ENCODE measurements at places on chromosomes 7 and 10.

DNA sequence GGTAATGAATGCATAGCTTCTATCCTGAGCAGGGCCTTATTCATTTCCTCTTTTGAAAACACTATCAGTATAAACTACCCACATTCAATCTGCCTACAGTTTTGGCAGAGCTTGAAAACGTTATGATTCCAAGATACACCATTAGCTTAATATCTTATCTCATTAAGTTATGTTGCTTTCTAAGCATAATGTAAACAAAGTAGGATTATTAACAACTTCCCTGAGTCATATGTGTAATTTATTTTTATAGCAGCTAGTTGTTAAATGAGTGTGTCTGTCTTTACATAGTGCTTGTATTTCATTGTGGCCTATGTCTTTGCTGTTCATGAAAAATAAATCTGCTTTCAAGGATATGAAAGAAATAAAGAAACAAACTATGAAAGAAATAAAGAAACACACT is 106.2 kb upstream of the DLX6 start:
- no peak for DNase-seq

GRCh38 chr10:72008096-72008981 is 44.1 kb downstream of the CHST3 start:
- no peak for DNase-seq

- no peak for DNase-seq
Measured at GRCh38 chr10:110643653-110644597, at the start of gene RBM20. RBM20 (plus strand) TSS chr10:110644336; CDS start chr10:110644455, 119 bp downstream.

GRCh38 chr10:34236931-34237330 is 578.2 kb downstream of the PARD3 start:
- DNase-seq = no peak

GRCh38 chr10:125123476-125124114 is 36.8 kb downstream of the CTBP2 start:
- DNase-seq = peak; percentile 92

- no peak for DNase-seq
Measured at GRCh38 chr10:32077896-32078485, 21.8 kb upstream of the KIF5B start.

- DNase-seq = no peak
Measured at GRCh38 chr10:25632802-25633201, 301.2 kb upstream of the MYO3A start.

DNA sequence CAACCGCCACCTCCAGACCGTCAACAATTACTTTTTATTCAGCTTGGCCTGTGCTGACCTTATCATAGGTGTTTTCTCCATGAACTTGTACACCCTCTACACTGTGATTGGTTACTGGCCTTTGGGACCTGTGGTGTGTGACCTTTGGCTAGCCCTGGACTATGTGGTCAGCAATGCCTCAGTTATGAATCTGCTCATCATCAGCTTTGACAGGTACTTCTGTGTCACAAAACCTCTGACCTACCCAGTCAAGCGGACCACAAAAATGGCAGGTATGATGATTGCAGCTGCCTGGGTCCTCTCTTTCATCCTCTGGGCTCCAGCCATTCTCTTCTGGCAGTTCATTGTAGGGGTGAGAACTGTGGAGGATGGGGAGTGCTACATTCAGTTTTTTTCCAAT is 146.6 kb downstream of the CHRM2 start:
- no peak for DNase-seq

DNA sequence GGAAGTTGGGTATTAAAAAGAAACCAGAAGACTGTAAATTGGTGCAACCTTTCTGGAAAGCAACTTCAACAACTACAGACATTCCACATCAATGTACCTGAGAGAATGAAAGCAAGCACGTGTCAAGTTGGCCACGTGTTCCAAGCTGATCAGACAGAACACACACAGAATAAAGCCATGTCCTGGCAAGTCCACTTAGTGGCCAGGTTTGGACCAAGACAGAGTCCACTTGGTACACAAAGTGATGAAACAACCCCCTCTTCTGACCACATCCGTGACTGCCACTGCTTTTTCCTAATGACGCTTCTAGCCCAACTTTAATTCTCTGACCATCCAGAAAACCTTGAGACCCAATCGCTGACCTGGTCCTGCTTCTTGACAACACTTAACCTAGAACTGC is 109.4 kb downstream of the ABLIM1 start:
- no peak for DNase-seq

DNA sequence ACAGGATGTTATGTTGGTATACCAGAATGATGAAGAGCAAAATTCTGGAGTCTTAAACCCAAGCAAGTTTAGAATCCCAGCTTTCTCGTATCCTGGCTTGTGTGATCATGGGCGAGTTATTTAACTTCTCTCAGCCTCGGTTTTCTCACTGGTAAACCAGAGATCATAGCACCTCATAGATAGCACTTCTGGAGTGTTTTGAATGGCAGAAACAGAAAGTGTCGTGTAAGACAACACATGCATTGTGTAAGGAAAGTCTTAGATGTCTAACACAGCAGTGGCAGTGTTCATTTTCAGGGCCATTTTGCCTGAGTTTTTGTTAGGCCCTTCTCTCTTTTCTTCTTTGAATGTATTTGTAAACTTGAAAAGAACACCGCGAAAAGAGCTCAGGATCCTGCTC is 465.1 kb downstream of the AUTS2 start:
- DNase-seq = no peak

- no peak for DNase-seq
Measured at GRCh38 chr10:118508355-118508754, 87.1 kb downstream of the PRLHR start.

GRCh38 chr7:47327698-47328391 is 254.1 kb downstream of the TNS3 start:
- peak; percentile 92 for DNase-seq

GRCh38 chr7:135707570-135707966 is 20.4 kb downstream of the SLC13A4 start:
- DNase-seq = no peak

DNA sequence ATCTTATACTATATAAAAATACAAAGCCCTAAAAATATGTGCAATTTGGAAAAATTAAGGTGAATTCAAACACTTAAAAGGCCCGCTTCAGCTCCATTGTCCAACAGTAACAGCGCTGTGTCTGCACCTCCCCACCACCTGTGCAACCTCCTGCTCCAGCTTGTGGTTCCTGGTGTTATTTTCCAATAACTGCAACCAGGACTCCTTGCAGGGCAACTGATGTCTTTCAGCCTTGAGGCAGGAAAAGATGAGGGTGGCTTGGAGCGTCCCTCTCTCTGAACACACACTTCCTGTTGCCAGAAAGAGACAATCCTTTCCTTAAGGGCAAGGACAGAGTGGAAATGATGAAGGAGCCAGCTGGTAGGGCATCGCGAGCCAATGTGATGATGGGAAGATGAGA is 336.0 kb downstream of the GLRX3 start:
- DNase-seq = peak; percentile 24

- DNase-seq = no peak
Measured at GRCh38 chr7:73308074-73308664, 457 bp downstream of the NSUN5 start.

DNA sequence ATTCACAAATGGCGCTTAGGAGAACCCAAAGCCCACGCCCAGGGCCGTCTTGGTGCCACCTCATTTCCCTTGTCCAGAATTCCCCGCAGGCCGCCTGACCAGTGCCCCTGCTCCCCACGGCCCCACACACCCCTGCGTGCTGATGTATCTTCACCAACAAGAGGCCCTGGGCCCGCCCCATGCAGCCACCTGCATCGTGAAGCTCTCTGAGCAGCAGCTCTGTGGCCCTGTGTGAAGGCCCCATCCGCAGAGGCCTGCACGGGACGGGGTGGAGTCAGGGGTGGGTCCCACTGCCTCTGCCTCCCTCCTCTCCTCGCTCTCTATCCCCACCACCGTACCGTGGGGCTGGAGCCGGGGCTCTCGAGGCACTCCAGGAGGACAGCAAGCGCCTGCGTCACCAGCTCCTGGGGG is 14.7 kb downstream of the BRAT1 start:
- DNase-seq = peak; percentile 68

DNA sequence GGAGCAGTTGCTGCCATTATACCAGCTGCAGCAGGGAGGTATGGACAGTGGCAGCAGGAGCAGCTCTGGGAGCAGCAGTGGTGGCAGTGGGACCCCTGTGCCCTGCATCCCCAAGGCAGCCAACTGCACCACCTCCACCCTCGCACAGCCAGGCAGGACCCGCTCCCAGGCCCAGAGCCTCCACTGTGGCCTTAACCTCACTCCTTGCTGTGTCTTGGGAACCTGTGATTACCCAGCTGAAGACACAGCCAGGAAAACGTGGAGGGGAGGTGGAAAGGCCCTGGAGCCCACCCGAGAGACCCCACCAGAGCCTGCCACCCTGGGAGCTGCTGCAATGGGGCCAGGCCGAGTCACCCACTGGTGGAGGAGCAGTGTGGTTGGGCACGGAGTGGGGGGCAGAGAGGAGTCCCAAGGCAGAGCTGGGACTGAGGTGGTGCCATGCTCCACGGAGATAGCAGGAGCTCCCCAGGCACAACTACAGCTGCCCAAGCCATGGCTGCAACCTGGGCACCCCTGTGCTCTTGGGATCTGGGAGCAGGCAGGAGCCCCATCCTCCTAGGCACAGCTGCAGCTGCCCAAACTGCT is 20.4 kb downstream of the LRRC72 start:
- no peak for DNase-seq

GRCh38 chr10:61894133-61894532 is 7.4 kb upstream of the ARID5B start:
- no peak for DNase-seq

GRCh38 chr10:118151461-118151860 is 104.7 kb upstream of the RAB11FIP2 start:
- no peak for DNase-seq

GRCh38 chr7:12146813-12147212 is 64.3 kb upstream of the TMEM106B start:
- DNase-seq = no peak

- DNase-seq = no peak
Measured at GRCh38 chr10:69786791-69787190, 14.9 kb upstream of the COL13A1 start.

- DNase-seq = no peak
Measured at GRCh38 chr7:55129541-55130394, 111.0 kb downstream of the EGFR start.

DNA sequence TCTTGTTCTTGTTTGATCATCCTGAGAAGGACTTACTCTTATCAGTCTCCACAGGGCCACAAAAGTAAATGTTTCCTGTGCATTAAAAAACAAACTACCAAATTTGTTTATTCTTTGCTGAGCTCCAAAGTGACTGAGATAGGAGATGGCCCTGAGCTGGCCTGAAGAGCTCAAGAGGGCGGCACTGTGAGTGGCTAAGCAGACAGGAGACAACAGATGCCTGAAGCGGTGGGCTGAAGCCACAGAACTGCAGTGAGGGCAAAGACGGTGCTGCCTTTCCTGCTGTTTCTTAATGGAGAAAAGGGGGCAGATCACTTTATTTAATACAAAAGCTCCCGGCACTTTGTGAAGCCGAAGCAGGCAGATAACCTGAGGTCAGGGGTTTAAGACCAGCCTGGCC is 379.6 kb downstream of the ARL4A start:
- no peak for DNase-seq

- DNase-seq = no peak
Measured at GRCh38 chr7:80677629-80678028, 39.2 kb downstream of the CD36 start.

- no peak for DNase-seq
Measured at GRCh38 chr10:92697663-92698511, 8.1 kb downstream of the HHEX start.

GRCh38 chr7:39709029-39709428 is 85.7 kb downstream of the RALA start:
- no peak for DNase-seq

- no peak for DNase-seq
Measured at GRCh38 chr10:102438374-102438773, 6.0 kb upstream of the CUEDC2 start.

- no peak for DNase-seq
Measured at GRCh38 chr10:99630991-99631390, 10.8 kb upstream of the SLC25A28 start.

DNA sequence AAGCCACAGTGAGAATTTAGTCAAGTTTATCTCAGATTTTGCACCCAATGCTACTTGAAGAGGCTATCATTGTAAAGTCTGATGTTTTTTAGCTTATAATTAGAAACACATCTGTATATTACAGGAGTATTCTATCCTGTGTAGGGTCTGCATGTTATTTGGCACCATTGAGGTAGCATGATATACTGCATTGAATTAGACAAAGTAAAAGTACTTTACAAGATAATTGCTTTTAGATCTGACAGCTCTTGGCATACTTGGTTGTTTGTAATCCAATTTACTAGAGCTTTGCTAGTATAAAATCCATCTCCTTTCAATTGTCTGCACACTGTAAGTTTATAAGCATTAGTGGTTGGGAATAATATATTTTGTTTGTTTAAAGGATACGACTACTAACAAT is 714.3 kb downstream of the ANKRD7 start:
- no peak for DNase-seq

DNA sequence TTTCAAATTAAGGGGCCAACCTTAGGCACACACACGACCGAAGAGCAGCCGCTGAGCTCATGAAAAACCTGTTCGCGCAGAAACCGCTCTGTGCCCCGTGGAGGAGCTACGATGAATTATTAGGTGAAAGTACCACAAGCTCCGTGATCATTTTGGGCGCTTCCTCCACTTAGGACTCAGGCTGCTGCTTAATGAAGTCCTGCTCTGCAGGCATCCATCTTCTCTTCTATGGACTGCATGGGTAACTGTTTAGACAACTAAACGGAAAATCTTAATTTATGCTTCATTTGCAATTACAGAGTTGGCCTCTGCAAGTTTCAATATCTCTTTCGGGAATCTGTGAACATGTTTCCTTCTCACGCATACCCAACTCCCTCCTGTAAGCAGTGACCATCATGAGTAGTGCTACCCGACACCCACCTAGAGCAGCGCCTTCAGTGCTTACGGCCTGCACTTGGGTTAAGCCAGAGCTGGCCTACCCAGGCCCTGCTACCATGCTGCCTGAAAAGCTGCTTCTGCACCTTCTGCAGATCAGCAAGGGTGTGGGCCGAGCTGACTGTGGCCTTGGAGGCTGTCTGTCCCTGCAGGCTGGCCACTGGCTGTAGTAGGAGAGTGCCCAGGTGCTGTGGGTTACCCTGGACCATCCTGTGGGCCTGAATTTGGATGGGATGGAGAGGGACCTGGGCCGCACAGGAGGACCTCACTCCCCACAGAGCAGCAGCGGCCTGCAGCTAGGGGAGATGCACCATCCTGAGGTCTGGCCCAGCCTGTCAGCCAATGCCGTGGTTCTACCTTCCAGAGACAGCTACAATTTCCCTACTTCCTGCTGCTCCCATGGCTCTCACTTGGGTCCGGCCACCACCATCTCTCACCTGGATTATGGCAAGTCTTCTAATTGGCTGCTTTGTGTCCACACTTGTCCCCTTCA is 36.0 kb downstream of the GNA12 start:
- peak; percentile 57 for DNase-seq

- DNase-seq = no peak
Measured at GRCh38 chr7:99560834-99561736, 2.6 kb downstream of the ZNF655 start.

- no peak for DNase-seq
Measured at GRCh38 chr10:56269181-56269580, 91.9 kb downstream of the ZWINT start.
